ENCODE measurements at places on chromosomes 4 and X.

GRCh38 chr4:815464-816146 lies 10.3 kb downstream of the CPLX1 start:
- DNase-seq = no peak

DNA sequence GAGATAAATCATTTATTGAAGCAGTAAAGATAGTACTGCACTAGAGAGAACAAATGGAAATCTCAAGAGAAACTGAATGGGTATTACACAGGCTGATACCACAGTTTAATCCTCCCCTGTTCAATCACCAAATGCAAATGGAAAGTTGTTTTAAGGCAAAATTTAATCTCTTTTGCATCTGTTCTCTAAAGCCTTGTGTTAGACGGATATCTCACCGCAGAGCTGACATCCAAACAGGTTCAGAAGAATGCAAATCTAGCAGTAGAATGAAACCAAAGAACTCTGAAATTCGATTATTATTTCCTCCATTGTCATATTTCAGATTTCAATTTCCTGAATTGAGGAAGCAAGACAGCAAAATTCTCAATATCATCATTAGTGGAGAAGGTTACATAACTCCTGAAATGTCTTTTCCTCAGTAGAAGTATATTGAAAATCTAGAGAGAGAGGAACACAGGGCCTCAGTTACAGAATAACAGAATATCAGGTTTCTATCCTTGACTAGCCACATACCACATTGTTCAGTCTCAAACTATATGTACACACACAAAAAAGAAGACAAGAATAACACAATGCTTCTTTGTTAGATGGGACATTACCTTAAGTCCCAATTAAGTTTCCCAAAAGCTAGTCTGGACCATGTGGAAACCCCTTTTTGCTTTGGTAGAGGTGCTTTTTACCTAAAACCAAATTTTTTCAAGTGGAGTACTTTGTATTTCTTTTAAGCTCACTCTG lies 94.1 kb upstream of the BANK1 start:
- no peak for DNase-seq

DNA sequence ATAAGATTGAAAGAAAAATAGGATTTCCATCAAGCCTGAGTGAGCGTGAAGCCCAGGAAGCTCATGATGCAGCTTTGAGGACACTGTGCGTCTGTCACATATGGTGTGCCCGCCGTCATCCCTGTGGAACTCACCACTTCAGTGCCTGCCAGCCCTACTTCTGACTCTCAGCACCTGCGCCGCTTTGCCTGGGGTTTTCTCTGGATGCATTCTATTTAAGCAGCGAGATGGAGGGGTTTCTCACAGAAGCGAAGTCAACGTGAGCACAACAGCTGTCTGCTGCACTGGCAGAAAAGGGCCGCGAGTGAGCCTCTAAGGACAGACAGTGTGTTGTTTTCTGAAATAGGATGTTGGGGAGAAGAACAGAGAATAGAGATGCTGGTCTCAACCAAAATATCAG lies 6.2 kb upstream of the TMEM128 start:
- no peak for DNase-seq

GRCh38 chr4:106038012-106038411 lies 142.7 kb downstream of the NPNT start:
- no peak for DNase-seq

GRCh38 chrX:66020631-66021334 lies 19.1 kb downstream of the VSIG4 start:
- no peak for DNase-seq

- DNase-seq = no peak
Measured at GRCh38 chrX:20252381-20253231, 14.1 kb downstream of the RPS6KA3 start.

Measured in GM04504 (cell line).